ENCODE measurements at places on chromosomes 1 and 21.

DNA sequence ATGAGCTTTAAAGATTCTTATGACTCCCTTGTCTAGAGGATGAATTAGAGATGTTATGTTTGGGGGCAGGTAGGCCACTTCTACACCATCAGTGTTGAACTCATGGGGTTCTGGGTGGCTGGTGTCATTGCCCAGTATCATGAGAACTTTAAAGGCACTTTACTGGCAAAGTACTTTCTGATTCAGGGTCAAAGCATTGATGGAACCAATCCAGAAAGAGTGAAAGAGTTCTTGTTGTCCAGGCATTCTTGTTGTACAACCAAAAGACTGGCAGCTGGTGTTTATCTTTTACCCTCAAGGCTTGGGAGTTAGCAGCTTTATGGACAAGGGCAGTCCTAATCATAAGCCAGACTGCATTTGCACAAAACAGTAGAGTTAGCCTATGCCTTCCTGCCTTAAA, 673.0 kb downstream of the USP25 start:
- DNase-seq, result no peak

DNA sequence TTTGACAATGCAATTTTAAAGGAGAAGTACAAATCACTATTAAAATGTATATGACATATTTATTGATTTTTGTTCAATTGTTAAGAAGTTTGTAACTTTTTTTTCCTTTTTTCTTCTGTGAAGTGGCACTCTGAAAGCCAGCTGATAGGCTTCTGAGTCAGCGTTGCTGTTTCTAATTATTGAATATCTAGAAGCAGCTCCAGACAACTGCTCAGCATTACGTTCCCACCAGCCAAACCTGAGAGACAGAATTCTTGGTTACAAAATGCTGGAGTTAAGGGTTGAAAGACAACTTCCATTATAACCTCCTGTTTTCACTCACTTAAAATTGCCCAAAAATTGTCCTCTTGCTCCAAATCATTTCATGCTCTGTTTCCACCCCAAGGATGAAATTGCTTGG, 31.4 kb upstream of the LMX1A start:
- DNase-seq, result no peak

DNA sequence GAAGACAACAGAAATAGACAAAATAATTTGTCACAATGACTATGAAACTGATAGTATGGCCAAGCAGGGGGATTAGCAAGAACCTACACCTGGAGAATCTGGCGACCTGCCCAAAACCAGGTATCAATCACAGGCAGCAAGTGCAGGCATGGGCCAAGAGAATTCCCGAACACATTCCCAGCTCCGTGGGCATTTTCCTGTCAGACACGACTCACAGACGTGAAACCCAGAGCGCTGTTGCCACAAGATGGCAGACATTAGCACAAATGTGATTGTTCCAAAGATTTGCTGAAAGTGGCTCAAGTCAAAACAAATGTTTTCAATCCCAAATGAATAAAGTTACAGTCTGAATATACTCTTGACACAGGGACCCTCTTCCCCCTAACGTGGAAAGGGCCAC, 36.8 kb downstream of the HLCS start:
- no peak for DNase-seq

- peak; percentile 79 for DNase-seq
These were observed at the start of gene CERS2 for GRCh38 chr1:150974580-150975478. CERS2 (minus strand) TSS chr1:150974835; CDS start chr1:150969090, 5,745 bp downstream.

DNA sequence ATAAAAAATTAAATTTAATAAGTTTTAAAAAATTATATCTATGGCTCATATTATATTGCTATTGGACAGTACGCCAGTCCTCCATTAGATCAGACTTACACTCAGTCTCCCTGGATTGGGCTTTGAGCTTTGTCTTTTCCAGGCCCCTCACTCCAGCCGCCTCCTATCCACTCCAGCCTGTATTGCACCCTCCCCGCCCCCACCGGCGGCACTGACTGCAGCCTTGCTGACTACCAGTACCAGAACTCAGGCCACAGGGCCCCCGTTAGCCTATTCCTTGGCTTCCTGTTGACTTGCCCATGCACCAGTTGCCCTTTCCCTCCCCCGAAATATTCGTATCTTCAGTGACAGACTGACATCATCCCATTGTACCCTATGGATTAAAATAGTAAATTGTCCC, 127.9 kb downstream of the CSMD2 start:
- DNase-seq, result no peak

- DNase-seq, result no peak
These were observed 370.8 kb downstream of the RWDD3 start for GRCh38 chr1:95604771-95605170.

DNA sequence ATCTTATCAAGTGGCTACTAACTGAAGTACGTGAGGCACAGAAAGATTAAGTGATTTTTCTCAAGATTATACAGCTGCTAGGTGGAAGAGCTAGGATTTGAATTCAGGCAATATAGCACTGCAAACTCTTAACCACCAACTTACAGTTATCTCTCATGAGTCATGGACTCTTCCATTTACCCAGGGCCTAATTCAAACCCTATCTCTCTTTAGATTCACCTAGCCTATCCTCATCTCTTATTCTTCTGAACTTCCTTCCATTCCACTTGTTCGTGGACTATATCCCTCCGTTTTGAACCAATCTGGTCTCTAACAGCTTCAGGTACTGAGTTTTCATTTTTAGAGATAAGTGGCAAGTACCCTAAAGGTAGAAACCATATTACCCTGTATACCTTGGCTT, 92.8 kb upstream of the DMRTA2 start:
- no peak for DNase-seq

- no peak for DNase-seq
These were observed 14.3 kb downstream of the PLEKHA6 start for GRCh38 chr1:204345438-204345841.

GRCh38 chr1:150389650-150390049, 25.7 kb downstream of the RPRD2 start:
- no peak for DNase-seq

DNA sequence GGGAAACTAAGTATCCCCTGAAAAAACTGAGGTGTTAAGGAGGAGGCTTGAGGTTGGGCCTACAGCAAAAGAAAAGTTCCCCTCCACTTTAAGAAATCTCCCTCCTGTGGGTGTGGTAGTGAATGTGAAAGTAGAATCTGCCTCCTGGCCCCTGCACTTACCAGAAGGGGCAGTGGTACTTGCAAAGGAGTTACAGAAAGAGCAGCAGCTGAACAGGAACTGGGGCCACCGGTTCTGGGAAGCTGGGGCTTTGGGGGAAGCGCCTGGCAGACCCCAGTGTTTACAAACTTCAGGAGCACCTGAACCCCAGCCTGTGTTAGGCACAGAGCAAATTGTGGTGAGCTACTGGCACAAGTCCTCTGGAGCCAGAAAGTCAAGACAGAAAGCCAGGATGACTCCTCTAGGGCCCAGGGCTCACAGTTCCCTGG, 250.2 kb upstream of the FGGY start:
- no peak for DNase-seq

DNA sequence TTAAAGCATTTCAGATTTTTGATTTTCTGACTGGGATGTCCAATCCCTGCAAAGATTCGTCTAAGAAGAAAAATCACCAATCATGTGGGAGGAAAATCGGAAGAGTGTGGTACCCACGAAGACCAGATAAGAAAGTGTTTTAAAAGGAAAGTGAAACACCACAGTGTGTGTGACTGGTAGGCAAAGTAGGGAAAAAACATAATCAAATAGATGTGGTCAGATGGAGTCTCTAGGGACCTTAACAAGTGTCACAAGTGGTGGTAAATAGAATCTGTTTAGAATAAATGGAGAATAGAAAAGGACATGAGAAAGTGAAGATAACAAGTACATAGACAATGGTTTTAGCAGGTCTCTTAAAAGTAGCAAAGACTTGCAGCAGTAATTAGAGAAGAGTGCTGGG, 154.6 kb downstream of the SLC30A10 start:
- DNase-seq, result no peak

DNA sequence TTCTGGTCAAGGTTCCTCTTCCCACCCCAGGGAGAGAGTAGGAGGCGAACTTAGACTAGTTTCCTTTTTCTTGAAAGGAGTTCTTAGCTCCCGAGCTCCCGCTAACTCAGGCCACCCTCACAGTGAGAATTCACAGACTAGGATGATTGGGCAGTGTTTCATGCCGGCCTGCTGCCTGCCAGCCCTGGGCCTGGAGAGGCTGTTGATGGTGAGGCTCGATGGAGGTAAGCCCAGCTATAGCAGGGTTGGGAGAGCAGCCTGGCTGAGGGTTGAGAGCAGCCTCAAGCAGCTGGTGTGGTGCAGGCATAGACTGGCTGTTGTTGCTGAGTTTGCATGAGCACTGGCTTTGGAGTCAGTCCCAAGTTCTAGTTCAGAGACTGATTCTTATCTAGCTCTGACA, 274.4 kb downstream of the MATN1 start:
- DNase-seq, result no peak

- no peak for DNase-seq
These were observed 124.8 kb downstream of the TMEM53 start for GRCh38 chr1:44549510-44549909.

DNA sequence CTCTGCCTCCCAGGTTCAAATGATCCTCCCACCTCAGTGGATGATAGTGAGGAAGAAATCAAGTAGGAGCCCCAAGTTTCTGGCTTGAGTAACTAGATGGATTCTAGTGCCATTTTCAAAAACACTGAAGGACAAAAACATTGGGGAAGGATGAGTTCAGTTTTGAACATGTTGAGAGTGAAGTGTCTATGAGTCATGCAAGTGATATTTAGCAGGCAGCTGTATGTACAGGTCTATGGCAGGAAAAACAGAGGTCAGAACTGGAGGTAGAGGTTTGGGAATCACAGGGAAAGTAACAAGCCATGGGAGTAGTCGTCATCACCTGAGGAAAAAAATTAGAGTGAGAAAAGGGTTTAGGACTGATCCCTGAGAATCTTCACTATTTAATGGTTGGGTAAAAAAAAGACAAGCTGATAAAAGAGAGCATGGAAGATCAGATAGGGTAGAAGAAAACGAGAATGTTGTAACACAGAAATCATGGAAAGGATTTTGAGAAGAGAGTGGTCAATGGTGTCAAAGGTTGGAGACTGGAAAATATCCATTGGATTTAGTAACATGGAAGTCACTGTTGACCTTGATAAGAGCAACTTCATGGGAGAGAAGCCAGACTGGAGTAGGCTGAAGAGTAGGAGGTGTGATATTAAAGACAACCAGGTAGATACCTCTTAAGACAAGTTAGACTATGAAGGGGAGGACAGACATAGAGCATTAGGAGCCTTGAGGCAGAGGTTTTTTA, 53.1 kb downstream of the DIPK1A start:
- no peak for DNase-seq

- DNase-seq, result no peak
These were observed 56.3 kb upstream of the JUN start for GRCh38 chr1:58839846-58840835.

GRCh38 chr1:7584157-7584556, 186.9 kb upstream of the VAMP3 start:
- no peak for DNase-seq

Measured in T-helper 9 cell (primary cell).